ENCODE measurements at places on chromosomes 7 and 10.

GRCh38 chr10:112985690-112986543 is 35.9 kb downstream of the TCF7L2 start:
- peak; percentile 73 for DNase-seq

DNA sequence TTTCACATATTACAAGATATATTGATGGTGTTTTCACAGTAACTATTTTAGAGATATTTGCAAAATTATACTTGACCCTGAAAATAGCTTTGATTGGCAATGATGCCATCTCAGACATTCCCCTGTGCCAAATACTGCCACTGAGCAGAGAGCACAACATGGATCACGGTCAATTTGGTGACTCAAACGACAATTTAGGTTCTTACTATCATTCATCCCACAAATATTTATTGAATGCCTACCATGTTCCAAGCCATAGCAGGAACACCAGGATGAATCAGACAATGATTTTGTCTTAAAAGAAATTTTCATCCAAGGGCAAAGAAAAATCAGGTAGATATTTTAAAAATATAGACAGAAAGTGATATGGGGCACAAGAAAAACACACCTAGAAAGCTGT is 153.2 kb upstream of the ADO start:
- DNase-seq: peak; percentile 38

DNA sequence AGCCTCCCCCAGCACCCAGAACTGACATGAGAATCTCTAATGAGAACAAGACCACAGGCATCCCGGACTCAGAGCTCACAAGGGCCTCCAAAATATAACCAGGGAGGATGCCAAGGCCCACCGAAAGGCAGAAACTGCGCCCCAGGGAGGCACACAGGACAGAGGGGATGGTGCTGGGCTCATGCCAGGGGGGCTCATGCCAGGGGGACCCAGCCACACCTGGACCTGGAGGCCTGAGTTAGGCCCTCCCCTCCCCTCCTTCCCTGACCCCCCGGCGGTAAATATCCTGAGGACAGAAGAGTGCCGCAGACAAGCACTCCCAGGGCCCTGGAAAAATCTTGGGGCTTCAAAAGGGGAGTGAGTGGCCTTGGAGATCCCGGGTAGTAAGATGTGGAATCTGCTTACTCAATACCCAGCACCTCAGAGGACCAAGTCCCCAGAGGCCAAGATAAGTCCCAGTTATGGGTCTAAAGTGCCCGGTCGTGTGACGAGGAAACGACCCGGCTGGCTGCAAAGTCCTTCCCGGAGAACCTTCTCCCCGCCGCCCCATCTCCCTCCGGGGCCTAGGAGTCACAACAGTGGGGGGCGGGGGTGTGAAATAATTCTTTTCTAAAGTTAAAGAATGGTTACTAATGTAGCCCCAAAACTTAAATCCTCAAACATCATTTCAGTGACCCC is 11.9 kb downstream of the PDGFA start:
- DNase-seq: no peak

DNA sequence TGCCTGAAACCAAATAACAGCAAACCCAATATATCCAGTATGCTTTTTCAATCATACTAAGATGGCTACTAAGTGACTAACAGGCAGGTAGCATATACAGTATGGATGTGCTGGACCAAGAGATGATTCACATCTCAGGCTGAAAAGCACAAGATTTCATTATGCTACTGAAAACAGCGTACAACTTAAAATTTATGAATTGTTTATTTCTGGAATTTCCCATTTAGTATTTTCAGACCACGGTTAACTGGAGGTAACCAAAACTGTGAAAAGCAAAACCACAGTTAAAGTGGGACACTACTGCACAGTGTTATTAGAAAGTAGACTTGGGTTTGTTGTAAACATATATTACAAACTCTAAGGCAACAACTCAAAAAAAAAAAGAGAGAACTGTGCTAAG is 91.5 kb downstream of the KMT2C start:
- peak; percentile 6 for DNase-seq

DNA sequence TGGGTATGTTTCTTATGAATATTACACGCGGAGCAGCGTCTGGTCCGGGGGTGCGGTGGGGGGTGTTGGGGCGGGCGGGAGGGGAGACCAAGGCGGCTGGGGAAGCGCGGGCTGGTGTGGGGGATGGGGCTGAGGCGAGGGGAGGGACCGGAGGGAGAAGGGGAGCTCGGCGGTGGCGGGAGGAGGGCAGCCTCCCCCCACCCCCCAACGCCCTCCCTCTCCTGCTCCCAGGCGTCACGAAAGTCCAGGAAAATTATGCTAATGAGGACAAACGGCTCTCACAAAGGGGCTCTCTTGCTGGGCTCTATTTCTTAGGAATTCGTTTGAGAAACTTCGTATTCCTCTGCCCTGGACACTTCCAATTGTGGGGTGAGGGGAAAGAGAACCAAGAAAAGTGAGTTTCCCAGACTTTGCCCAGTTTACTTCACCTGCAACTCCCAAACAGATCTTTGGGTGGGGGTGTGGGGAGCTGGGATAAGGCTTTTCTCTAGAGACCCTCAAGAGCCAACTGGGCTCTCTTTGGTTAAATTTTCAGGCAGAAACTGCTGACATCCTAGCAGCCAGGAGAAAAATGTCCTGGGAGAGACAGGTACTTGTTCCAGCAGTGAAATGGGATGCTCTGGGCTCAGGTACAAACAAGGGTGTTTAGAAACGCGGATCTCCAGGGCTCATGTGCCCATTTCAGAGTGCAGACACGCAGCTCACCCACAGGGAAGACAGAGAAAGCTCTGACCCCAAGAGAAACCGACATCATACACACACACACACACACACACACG is 11.7 kb upstream of the HOXA2 start:
- DNase-seq: no peak

DNA sequence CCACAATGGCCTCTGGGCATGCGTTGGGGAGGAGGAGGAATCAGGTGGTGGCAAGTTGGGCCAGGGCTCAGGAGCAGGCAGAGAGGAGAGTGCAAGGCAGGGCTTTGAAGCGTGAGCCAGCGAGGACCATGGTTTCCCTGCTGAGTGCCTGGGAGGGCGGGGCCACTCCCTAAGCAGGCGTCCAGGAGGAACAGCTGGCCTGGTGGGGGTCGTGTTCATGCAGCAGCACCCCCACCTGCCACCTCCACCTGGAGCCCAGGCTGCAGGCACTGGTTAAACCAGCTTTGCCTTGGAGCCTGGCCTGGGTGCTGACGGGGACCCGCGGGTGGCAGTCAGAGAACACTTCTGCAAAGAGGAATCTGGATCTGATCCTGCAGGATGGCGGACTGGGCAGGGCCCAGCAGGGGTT is 24.2 kb upstream of the AQP1 start:
- no peak for DNase-seq

- DNase-seq: no peak
Observed at GRCh38 chr10:4262449-4262848, 477.4 kb upstream of the KLF6 start.

- DNase-seq: no peak
Observed at GRCh38 chr7:104011829-104012228, 22.4 kb upstream of the RELN start.

DNA sequence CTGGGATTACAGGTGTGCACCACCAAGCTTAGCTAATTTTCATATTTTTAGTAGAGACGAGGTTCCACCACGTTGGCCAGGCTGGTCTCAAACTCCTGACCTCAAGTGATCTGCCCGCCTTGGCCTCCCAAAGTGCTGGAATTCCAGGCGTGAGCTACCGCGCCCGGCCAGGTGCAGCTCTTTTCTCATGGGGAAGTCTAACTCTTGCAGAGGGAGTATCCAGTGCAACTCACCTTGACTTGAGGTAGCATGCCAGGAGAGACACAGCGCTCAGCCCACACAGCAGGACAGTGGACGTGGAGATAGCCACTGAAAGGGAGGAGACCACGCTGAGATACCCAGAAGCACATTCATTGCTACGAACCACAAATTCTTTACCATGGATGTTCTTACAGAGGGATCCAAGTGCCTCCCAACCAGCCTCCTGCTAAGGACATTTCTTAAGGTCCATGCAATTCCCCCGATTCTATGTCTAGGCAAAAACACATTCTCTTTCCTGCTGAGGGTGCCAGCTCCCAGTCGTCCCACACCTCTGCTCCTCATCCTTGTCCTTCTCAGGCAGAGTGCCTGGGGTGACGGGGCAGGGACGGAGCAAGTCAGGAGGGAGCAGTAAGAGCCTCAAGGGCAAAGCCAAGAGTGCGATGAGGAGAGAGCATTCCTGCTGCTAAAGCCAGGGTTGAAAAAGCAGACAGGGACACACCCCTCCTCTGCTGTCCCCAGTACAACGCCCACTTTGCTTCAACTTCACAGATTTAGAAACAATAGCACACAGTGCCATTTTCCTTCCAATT is 21.0 kb downstream of the IL15RA start:
- no peak for DNase-seq

GRCh38 chr7:156156734-156157408 is 344.6 kb upstream of the SHH start:
- DNase-seq: no peak

- no peak for DNase-seq
Observed at GRCh38 chr7:85426487-85426960, 239.7 kb upstream of the SEMA3D start.

DNA sequence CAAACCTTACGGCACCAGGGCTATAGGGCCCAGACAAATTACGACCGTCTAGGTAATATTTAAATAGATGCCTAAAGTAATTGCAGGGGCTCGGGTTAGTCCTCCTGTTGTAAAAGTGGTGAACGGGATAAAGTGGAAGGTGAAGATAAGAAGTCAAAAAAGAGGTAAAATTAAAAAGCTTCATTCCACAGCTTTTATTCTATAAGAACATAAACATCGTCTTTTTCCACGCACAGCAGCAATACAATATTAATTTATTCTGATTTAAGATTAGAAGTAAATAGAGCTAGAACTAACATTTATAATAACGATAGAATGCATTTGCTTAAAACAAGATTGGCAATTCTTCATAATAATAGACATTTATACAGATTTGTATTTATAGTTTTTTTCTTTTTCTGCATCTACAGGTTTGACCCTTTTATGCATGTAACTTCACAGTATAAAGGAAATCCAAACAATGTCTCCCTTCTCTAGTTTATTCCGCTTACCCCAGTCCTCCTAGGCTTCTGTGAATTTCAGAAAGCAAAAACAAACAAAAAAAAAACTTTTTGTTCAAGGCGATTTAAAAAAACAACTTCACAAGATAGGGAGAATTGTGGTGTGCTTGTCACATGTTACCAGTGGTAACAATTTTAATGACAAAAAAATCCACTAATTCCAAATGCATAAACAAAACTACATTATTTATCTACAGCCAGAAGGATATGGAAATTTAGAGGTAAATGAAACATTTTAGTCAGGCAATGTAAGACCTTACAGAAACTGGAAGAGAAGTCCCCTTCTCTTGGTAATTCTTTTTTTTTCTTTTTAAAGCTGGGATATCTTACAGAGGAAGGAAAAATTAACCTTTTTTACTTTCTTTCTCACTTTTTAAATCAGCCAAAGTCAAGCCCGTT is 3.4 kb downstream of the HOXA10 start:
- DNase-seq: no peak

DNA sequence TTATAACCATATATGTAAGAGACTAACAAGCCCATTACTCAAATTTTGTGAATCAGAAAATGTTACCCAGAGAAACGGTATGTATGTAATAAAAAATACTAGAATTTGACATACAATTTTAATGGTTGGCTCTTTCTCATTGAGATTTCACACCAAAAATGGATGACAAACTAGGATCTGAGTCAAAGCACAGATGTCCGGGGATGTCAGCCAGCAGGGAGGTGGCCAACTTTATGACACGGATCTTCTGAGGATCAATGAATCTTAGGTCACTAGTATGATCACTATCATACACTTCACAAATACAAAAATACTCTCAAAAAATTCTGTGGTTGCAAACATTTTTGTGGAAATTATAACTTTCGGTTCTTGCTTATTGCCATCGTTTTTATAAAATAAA is 173.5 kb upstream of the NFE2L3 start:
- no peak for DNase-seq

GRCh38 chr10:1609648-1609970 is 127.7 kb downstream of the ADARB2 start:
- no peak for DNase-seq

DNA sequence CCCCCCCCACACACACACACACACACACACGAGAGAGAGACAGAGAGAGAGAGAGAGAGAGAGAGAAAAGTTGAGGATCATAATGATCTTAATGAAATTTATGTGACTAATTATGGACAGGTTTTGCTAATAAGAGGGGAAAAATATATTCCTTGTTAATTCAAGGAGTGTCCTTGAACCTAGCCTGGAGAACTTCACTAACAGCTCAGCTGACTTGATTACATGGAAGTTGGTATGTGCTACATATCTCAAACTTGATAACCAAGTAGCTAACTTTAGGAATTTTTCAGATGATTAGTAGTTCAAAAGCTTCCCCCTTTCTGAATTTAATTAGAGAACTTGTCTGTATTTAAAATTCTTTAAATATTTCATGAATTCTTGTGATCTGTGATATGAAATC is 15.3 kb downstream of the SLF2 start:
- DNase-seq: no peak

GRCh38 chr7:88218429-88218745 is 1.5 kb downstream of the SRI start:
- no peak for DNase-seq

GRCh38 chr7:44654255-44654796 is 47.9 kb downstream of the OGDH start:
- DNase-seq: no peak

DNA sequence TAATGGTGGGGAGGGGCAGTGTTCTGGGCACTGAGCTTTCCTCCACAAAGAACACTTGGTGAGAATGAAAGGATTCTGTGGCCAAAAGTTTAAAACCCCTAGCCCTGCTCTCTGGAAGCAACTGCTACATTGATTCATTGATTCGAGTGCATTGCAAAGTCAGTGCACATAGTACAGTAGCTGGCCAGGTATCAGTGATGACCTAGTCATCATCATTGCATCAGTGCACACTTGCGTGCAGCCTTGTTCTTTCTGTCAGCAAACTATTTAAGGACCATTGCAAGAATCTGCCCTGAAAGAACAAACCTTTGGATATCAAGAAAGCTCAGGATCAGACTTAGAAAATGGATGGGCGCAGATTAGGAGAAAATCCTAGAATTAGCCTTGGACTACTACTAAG is 47.4 kb downstream of the CUL1 start:
- no peak for DNase-seq

- DNase-seq: no peak
Observed at GRCh38 chr7:132436121-132436520, 140.1 kb downstream of the PLXNA4 start.

GRCh38 chr7:157565201-157565626 is 228.4 kb downstream of the DNAJB6 start:
- no peak for DNase-seq

- DNase-seq: peak; percentile 98
Observed at GRCh38 chr10:104300736-104301292, 31.8 kb downstream of the GSTO2 start.

- no peak for DNase-seq
Observed at GRCh38 chr10:129846991-129847391, 117.1 kb downstream of the EBF3 start.

GRCh38 chr7:27763983-27764508 is 24.1 kb downstream of the TAX1BP1 start:
- DNase-seq: no peak

GRCh38 chr7:50970092-50970491 is 187.4 kb upstream of the GRB10 start:
- no peak for DNase-seq

All from fibroblast of skin of right quadriceps (primary cell).